ENCODE measurements at places on chromosomes 4 and X.

- no peak for DNase-seq
Measured at GRCh38 chr4:73454920-73455319, 18.9 kb downstream of the AFP start.

GRCh38 chr4:139511320-139511719, 44.7 kb downstream of the SETD7 start:
- no peak for DNase-seq

DNA sequence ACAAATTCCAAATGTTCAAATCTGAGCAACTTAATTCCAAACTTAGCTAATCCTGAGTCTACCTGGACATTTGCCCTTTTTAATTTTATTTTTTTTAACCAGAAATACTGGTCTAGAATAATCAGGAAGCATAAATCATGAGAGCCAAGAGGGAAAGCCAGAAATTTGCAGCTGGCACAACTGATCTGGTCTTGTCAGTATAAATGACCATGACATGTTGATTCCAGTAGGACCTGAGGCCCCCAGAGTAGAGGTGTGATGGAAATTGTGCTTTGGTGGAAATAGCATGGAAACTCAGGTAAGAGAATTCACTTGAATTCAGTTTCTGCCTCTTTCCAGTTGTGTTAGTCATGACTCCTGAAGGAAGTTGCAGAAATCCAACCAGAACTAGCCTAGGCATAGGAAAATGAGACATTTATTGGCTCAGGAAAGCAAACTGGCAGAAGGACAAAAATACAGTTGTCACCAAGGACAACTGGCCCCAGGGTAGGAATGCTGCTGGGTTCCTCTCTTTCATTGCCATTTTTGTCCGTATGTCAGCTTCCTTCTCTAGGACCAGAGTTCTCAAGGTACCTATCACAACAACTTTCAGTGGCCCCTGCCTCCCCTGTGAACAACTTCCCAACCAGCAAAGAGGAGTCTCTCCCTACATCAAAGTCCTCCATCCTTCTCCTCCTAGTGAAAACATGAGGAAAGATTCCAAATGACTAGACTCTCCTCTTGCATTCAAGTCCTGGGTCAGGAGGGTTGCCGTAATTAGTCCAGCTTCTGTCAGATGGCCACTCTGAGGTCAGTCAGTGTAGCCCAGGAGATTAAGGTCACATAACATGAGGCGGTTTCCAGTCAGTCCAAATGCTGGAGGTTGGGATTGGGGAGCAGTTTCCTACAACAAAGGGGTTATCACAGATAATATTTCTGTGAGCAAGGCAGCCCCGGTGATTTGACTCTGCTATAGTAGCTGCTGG, 29.3 kb upstream of the MYOZ2 start:
- no peak for DNase-seq

DNA sequence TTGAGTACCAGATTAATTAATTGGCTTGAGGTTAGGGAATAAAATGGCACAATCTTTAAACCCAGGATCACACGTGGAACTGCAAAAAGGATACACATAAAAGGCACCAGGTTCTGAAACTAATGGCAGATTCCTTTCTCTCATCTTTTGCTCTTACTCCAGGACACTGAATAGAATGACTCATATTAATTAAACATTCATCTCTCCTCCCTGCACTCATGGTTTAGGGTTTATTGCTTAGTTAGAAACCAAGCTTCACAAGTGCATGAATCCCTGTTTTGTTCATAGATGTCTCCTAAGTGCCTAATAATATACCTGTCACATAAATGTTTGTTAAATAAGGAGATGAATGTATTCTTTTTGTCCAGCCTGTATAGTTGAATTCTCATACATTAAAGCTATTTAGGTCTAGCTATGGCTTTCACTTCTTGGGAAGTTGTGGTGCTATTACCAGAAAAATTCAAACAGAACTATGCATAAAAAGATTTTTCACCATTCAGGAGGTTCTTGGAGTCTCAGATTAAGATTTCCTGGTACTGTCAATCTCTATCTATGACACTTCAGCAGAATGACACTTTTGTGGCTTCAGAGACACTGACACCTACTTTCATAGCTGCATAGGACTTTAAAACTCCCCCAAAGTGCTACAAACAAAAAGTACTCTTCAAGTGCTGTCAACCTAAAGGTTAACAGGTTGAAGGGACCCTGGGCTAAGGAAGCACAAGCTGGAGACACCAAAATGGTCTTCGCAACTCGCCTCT, 7.4 kb downstream of the CORIN start:
- DNase-seq = no peak

DNA sequence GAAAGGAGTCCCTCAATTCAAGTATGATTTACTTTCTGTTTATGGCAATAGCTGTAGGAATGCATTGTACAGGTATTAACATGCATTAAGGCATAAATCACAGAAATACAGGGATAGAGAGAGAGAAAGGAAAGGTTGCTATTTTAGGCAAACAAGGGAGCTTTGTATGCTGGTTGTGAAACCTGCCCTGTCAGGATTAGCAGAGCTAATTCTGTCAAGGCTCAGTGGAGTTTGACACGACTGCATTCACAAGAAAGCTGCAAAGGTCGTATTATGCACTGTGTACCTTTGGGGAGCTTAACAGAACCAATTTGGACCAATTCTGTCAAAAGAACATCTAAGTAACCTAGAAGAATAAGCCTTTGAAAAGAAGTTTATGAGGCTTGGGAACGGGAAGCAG, 239.3 kb downstream of the GRIA2 start:
- no peak for DNase-seq

- DNase-seq = no peak
Measured at GRCh38 chrX:43974100-43974475, 898 bp upstream of the NDP start.

DNA sequence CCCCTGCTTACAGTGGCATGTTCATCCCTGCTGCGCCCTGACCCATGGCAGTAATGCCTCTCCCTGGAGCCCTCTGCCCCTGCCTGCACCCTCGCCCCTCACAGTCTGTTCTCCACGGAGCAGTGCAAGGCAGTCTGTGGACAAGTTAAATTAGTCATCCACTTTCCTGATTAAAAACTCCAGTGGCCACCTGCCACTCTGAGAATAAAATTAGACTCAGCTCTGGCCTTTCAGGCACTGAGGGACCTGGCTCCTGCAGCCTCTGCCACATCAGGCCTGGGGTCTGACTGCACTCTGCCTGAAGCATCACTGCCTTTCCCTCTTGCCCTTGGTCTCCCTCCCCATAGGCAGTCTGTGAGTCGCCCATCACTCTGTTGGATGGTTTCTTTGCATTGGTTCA, 53.6 kb downstream of the GRK4 start:
- DNase-seq = no peak

DNA sequence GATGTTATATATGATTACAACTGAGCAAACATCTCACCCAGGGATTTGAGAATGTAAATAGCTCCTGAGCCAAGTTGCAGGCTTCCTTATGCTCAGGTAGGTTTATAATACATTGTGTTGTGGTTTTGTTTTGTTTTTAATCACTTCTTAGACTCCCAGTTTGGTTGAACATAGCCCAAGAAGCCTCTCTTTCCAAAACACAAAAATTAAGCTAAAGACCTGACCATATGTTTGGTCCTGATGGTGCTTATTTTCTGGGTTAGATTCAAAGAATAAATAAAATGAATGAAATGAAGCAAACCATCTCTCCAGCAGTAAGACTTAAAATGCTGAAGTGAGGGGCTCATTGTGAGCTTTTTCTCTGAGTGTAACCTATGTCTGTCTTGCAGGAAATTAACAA, 93.5 kb downstream of the GRXCR1 start:
- no peak for DNase-seq

DNA sequence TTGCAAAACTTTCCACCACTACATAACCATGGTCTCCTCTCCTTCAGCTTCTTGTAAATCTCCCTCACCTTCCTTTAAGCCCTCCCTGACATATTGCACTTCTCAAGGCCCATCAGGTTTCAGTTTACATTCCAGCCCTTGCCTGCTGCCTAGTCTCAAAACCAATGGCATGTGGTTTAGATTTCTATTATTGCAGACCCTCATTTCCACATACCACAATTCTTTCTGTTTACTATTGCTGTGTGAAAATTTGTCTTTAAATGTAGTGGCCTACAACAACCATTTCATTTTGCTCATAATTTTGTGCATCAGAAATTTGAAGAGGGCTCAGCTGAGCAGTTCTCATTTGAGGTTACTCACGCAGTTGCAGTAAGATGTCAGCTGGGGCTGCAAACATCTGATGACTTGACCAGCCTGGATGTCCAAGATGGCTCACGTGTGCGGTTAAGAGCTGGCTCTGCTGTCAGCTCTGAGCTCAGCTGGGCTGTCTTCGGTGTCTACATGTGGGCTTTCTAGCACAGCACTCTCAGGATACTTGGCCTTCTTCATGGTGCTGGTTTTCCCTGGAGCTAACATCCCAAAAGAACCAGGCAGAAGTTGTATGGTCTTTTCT, 29.9 kb upstream of the SOD3 start:
- DNase-seq = no peak

GRCh38 chrX:78213331-78213730, 73.9 kb upstream of the TAF9B start:
- DNase-seq = no peak

GRCh38 chr4:24428850-24429249, 155.5 kb downstream of the DHX15 start:
- no peak for DNase-seq

DNA sequence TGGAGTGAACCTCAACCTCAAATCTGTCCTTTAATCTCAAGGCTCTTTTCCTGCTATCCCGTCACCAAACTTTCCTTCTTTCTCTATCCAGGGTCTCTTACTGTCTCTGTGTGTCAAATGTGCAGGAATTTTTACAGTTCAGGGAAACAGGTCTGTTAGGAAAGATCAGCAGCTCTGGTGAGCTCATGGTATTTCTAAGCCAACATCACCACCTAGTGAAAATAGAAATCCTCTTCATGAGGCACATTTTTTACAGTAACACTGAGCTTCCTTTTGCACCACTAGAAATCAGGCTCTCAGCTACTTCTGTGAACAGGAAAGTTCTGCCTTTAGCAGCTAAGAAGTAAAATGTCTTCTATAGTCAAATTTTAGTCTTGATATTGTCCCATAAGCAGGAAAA, 39.6 kb downstream of the NUDT11 start:
- no peak for DNase-seq

- no peak for DNase-seq
Measured at GRCh38 chr4:125198916-125199315, 115.8 kb upstream of the FAT4 start.

DNA sequence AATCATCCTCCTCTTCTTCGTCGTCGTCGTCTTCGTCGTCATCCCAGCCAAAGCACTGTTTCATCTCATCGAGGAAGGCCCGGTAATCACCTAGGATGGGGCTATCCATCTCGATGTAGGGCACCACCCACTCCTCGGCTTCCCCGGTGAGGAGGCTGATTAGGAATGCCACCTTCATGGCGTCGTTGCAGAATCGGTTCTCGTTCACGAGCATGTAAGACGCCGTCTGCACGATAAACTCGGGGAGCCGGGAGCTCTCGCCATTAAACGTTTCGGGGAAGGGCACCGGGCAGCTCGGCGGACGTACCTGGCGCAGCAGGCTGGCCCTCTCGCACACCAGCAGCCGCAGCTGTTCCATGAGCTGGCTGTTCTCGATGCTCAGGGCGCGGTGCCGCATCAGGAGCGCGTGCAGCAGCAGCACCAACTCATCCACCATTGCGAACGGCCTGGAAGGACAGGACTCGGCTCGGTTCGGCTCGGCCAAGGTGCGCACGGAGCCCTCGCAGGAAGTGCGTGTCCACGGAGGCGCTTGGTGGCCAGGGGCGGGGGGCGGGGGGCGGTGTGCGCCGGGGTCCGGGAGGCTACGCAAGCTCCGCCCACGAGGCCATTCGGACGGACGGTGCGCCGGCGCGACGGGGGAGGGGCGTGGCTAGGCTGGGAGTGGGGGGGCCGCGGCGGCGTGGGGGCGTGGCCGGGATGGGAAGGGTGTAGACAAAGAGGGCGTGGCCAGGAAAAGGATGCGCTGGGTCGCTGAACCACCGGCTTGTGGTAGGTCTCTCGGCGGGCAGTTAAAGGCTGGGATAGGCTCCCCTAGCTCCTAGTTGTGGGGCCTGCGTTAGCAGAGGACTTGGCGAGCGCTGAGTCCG, at the start of gene LDOC1:
LDOC1 (minus strand) TSS at position 544 of the 866 bp plus-strand sequence; CDS start at position 436, 108 bp downstream.
- peak; percentile 80 for DNase-seq

GRCh38 chr4:173252024-173252935, 81.9 kb downstream of the HMGB2 start:
- DNase-seq = peak; percentile 84

DNA sequence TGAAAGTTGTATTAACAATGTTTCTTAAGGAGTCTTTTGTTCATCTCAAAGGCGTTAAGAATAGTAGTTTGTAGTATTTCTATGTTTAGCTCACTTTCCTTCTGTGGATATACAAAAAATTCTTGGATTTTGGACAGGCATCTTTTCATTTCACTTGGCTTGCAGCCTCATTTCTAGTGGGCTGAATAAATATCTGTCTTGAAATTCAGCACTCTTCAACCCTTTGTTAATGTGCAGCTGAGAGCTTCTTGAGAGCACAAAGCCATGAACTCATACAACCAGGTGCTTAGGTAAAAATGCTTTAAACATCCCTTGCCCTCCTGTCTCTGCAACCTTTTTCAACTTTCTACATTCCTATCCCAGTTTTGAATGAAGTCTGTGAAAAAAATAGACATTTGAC, 1003.2 kb downstream of the C4orf33 start:
- DNase-seq = no peak

DNA sequence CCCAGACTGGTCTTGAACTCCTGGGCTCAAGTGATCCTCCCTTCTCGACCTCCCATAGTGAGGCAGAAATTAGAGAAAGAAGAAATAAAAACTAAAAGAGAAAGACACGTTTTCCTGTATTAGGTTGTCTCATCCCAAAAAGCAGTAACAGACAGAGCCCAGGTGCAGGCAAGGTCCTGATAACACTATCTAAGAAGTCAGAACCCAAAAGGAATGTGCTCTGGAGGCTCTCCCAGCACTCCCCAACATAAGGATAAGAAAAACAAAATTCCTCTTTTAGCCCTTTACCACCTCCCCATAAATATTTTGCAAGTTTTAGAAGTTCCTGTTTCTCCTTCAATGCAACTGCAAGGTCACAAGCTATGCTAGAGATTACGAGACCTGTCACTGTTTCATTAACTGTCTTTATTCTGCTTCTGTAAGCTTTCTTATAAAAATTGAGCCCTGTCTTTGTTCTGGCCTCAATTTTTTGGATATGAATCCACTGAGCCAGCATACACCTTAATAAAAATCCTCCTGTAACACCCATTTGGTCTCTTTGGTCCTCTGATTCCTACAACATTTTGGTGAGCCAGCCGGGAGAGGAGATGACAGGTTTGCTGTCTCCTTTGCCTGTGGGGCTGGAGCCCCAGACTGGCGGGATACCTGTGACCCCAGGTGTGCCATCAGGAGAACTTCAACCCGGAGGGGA, 25.9 kb downstream of the LIAS start:
- DNase-seq = no peak

GRCh38 chr4:100649417-100649816, 131.6 kb upstream of the EMCN start:
- no peak for DNase-seq

DNA sequence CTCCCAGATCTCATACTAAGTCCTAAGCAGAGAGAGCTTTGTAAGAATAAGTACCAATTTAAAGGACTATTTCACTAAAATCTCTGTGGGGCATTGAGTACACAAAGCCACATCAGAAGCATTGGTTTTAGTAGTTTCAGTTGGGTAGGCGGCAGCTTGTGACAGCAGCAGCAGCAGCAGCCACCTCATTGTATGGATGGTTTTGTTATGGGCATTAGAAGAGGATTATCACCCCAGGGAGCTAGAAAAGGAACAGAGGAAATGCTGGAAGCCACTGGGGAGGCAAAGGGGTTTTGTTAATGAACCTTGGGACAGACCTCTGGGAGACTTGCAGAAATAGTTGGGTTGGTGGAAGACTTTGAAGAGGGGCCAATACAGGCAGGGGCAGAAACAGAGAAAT, 93.9 kb upstream of the FRMPD3 start:
- DNase-seq = peak; percentile 19
